ENCODE measurements at places on chromosomes 7 and 10.

- DNase-seq: no peak
Observed at GRCh38 chr7:142030848-142031247, 35.2 kb downstream of the MGAM start.

- DNase-seq: no peak
Observed at GRCh38 chr7:100204454-100204853, 15.3 kb upstream of the PVRIG start.

DNA sequence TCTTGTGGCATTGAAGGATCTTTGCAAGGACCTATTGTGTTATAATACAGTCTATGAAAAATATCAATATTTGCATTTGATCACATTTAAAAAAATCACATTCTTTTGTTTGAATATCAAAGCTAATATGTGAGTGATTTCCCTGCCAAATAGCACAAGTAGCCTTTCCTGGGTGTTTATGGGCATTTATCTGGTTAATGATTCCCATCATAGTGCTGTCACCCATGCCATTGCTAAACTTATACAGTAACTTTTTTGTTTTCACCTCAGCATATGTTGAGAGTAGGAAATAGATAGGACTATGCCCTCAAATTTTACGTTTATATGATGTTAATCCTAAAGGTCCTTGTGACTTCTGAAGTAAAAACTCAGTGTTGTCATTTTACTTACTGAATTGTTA, 136.9 kb downstream of the CFTR start:
- no peak for DNase-seq

- no peak for DNase-seq
Observed at GRCh38 chr10:62348029-62348428, 26.1 kb upstream of the ZNF365 start.

DNA sequence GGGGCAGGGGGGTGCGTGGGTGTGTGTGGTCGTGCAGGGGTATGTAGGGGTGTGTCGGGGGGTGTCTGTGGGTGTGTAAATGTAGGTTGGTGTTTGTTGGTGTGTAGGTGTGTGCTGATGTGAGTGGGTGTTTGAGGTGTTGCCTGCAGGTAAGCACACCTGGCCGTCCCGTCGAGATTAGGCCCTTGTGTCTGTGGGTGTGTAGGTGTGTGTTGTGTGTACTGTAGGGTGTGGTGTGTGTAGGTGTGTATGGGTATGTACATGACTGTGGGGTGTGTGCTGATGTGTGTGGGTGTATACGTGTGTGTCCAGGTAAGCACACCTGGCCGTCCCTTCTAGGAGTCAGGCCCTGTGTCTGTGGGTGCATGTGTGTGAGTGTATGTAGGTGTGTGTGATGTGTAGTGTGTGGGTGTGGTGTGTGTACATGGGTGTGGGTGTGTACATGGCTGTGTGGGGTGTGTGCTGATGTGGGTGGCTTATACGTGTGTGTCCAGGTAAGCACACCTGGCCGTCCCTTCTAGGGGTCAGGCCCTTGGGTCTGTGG, 15.8 kb downstream of the FAM20C start:
- DNase-seq: no peak

GRCh38 chr7:149285603-149286002, 23.6 kb downstream of the ZNF783 start:
- no peak for DNase-seq

GRCh38 chr10:33337326-33337957, 3.0 kb upstream of the NRP1 start:
- no peak for DNase-seq

DNA sequence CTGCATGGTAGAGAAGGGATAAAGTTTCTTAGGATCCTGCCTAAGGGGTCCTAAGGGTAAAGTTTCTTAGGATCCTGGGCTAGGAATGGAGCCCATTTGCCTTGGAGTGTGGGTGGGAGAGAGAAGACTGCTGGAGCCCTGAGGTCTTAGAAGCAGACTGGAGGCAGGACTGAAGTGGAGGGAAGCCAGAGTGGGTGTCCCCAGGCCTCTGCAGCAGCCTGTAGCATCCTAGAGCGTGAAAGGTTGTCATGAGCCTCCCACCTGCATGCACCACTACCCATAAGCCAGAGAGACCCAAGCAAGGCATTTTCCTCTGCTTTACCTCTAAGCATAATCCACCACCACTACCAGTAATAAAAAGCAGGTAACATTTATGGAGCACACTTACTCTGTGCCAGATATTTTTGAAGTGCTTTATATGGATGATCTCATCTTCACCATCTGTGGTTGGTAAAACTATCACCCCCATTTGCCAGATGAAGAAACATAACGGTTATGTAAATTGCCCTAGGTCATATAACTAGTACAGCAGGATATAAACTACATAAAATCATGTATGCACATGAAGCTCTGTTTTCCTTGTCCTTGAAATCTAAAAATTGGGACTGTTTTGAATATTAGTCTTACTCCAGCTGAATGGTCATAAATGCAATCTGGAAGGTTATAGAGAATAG, 103.5 kb upstream of the CCDC6 start:
- DNase-seq: no peak

- DNase-seq: no peak
Observed at GRCh38 chr7:52260046-52260665, 775.3 kb upstream of the POM121L12 start.

DNA sequence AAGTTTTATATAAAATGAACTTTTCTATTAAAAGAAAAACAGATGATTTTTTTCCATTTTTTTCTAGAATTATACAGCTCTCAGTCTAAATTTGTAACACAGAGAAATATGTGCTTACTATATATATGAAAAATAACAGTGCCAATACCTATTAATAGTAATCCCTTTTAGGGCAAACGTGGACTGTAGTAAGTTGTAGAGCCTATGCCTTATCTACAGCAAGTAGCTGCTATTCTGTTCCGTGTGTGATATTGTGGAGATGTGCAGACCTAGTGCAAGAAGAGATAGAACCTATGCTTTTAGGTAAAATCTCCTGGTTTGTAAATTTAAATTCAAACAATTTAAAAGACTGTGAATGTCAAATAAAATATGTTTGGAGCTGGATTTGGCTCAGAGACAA, 72.9 kb downstream of the FAS start:
- no peak for DNase-seq

DNA sequence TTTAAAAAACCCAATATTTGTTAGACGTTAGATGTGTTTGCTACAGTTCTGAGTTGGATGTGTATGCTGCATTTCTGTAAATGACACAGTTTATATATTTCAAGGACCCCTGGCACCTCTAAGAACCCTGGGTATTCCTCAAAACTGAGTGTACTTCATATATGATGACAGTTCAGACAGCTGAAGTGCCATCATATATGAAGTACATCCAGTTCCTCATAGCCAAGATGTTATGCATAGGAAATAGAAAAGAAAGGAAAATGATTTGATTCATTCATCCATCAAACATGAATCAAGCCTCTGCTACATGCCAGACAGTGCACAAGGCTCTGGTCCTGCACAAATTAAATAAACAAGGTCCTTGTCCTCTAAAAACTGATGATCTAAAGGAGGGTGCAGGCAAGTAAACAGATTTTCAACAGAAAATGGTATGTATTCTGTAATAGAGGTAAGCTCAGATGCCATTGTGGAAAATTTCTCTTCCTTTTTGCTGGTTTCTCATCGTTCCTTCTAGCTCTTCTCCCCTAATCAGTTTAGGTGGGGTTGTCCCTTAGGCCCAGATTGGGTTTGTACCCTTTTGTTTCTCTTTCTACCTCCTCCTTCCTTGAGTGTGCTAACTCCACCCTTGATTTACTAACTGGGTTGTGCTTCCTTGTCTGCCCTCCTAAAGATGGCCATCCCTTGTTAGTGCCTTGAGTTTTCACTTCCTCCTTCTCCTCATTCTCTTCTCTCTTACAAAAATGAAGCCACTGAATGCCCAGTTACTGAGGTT, 25.3 kb upstream of the SMIM30 start:
- no peak for DNase-seq

DNA sequence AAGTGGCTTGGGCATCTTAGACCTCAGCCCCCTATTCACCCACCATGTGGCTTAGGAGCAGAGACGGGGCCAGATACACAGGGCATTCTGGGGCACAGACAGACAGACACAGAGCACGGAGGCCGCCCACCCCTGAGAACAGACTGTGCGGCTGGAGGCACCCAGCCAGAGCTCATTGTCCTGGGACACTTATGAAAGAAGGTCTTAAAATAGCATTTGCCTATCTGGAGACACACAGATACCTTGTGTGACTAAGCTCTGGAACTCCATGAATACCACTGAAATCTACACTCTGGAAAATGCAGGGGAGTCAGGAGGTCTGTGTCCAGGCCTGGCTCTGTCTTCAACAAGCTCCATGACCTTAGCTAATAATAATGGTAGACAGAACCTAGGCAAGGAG, 41.4 kb upstream of the ADO start:
- no peak for DNase-seq

GRCh38 chr7:94422136-94422535, 27.4 kb downstream of the COL1A2 start:
- no peak for DNase-seq

GRCh38 chr10:116364868-116365267, 40.6 kb downstream of the CCDC172 start:
- DNase-seq: no peak

GRCh38 chr10:91575044-91575610, 57.7 kb downstream of the PPP1R3C start:
- no peak for DNase-seq

- DNase-seq: no peak
Observed at GRCh38 chr10:75342397-75342796, 59.2 kb downstream of the ZNF503 start.

DNA sequence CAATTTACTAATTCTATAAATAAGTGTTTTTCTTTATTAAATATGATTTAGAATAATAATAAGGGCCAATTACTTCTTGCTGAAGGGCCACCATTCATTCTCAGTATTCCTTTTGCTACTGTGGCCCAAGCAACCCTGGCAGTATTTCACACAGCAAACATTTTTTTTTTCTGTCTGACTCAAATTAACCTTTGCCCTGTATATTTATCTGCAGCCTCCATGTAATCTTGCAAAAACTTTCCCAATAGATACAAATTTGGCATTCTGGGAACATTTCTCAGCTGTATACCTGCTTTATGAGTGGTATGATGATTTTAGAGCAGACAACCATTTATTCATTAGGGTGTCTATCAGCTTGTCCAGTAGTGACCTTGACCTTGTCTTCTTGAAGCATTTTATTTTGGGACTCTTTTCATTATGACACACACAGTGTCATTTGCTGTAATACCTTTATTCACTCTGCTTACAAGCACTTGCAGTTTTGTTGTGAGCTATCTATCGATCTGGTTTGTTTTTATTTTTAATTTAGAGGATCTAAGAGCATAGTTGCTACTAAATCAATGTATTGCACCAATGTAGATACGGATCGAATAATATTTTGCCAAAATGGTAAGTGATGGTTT, 159.7 kb upstream of the PLXDC2 start:
- DNase-seq: no peak

GRCh38 chr7:101161692-101162471, 3.5 kb downstream of the VGF start:
- DNase-seq: no peak

- DNase-seq: no peak
Observed at GRCh38 chr7:143372070-143372469, 9.1 kb upstream of the ZYX start.

GRCh38 chr7:18808026-18808425, 309.4 kb downstream of the TWIST1 start:
- no peak for DNase-seq

DNA sequence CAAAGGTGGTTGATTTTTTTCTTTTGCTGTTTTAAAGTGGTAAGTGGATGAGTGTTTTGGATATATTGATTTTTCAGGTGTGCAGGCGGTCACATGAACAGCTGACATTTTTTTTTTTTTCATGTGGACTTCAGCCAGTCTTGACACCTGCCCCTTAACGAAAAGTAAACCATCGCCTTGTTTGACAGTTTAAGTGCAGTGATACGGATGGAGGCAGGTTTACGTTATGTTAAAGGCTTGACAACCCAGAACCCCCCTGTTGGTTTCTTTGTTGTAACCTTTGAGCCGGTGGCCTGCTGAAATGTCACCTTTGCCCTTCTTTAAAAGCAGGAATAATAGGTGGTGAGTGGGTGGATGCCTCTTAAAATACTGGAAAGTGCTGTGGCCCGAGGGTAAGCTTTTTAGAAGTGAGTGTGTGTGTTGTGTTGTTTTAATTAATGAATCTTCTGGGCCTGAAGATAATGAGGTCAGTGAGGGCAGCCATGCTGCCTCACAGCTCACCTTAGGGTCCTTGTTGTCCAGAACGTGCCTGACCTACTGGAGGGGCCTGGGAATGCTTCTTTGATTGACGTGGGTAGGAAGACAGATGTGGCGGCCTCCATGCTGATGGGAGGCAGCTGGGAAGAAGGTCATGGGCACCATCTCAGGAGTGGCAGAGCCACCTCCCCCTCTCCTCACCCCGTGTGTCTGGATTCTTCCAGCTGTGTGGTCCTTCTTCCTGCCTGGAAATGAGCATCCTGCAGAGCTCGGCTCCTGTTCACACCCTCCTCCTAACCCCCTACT, 69.8 kb downstream of the TCF7L2 start:
- no peak for DNase-seq

DNA sequence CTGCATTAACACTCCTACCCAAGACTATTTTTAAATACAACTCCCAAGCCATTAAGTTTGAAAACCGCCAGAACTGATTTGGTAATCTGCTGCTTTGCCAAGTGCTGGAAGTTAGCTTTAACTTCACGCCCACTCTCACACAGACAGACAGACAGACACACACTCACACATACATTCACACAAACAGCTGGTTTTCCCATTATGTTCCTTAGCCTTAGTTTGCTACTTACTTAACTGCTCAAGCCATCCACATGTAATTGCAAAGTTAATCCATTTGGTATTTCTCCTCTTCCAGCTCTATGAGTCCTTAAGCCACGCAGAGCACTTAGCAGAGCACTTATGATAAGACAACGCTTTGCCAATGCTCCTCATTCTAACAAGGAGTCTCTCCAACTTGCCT, 8.3 kb downstream of the COBL start:
- no peak for DNase-seq

- DNase-seq: no peak
Observed at GRCh38 chr10:4677296-4678021, 148.5 kb upstream of the AKR1E2 start.

- no peak for DNase-seq
Observed at GRCh38 chr7:21690705-21691104, 147.9 kb downstream of the DNAH11 start.

DNA sequence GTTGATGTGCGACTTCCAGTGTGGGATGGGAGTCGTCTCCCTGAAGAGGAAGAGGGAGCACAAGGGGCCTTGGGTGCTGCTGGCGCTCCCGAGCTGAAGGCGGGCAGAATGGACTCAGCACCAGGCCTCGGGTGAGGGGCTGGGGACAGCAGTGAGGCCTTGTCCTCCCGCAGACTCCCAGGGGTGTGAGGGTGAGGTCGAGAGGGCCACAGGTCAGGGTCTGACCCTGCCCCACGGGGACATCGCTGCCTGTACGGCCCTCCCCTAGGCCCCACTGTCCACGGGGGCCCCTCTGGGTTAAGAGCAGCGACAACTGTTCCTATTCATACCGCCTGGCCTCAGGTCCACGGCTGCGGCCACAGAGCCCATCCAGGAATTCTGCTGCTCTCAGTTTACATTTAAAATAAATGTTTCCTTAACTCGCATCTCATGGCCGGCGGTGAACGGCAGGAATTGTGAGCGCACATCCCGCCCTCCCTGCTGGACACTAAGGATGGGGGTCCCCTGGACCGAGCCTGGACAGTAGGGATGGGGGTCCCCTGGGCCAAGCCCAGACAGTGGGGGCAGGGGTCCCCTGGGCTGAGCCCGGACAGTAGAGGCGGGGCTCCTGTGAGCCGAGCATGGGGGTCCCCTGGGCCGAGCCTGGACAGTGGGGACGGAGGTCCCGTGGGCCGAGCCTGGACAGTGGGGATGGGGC, 61.7 kb downstream of the PDGFA start:
- no peak for DNase-seq
